ENCODE measurements at places on chromosomes 16 and 17.

- DNase-seq = no peak
Observed at GRCh38 chr17:860805-861204, 78.7 kb downstream of the MRM3 start.

DNA sequence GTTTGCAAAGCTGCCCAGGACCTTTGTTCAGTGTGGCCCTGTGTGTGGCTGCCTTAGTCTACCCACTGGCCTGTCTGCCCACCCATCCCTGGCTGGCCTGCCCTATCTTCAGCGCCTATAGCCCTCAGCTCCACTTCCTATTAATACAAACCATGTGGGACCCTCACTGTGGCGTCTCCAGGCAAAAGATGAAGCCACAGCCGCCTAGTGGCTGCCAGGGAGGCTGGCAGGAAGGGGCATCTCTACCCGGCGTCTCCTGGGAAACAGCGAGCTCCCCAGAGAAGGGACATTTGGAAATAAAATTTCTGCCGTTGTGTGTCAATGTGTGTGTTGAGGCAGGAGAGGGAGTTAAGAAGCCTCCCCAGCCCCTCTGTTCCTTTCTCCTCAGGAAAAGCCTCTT is 31.5 kb downstream of the NEUROD2 start:
- peak; percentile 21 for DNase-seq

DNA sequence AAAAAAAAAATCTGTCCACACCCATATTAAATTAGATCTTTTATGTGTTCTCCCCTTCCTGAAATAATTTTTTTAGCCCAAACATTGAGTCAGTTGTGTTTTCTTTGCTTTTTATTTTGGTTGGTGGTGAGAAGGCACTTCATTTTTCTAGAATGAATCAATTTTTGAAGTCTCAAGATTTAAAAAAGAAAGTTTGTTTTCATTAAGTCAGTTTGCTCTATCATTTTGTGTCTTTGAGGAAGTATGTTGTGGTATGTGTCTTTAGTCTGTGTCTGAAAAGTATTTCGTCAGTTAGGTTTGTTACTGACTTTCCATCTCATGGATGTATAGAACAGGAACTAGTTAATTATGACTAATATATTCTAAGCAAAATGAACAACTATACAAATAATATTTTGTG is 3.8 kb downstream of the IGF2BP1 start:
- no peak for DNase-seq

DNA sequence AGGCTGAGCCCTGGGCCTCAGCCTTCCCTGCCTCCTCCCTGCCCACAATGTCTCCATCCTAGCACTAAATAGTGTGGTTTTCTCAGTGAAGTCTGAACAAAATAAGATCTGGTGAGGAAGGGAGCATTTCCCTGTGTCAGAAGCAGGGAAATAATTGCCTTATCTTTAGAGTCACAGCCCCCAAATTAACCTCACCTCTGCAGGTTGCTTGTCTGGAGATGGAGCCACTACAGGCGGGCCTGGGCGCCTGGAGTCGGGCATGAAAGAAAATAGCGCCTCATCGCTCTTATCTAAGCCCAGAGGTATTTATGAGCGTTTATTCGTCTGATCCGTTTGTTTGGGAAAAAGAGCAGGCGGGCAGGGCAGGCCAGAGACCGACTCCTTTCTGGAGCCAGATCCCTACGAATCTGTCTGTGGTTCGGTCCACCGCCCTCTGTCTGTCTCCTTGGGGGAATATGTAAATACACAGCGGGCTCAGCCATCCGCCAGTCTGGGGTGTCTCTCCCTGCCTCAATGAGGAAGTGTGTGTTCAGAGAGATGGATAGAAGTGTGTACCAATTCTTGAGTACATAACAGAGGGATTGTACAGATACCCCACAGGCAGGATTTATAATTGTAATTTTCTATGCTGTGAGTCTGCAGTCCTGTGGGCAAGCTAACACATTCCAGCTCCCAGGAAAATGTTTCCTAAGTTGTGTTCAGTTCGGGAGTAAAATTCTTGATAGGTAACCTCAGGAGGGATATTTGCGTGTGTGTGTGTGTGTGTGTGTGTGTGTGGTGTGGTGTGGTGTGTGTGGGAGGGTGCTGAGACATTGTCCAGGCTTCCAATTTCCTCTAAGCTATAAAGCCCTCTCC is 4.3 kb downstream of the HOXB6 start:
- no peak for DNase-seq

DNA sequence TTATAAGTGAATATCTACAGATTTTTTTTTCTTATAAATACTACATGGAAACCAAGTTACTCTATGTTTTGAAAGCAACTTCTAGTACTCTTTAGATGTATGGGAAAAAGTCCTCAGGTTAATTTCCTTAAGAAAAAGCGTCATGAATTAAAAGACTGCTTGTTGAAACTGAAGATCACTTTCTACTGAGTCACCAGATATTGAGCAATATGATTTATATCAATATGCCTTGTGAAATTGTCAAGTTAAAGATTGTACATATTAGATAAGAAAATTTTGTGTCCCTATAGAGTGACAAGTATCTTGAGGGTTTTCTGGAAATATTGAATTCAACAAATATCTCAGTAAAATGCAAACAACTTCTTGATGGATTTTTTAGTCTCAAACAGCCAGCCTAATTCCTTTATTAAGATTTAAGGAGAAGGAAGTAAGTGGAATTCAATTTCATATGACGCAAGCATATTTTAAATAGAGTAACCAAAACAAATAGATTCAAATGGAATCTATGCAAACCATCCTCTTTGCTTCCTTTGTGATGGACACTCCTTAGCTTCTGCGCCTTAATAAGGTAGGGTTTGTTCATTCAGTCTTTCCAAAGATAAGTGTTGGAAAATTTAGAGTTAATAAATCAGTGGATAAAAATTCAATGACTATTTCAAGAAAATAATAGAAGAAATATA is 16.6 kb downstream of the KRT12 start:
- no peak for DNase-seq

GRCh38 chr17:6147042-6147441 is 76.9 kb downstream of the WSCD1 start:
- no peak for DNase-seq

- DNase-seq = no peak
Observed at GRCh38 chr16:48433850-48434530, 48.8 kb upstream of the SIAH1 start.

DNA sequence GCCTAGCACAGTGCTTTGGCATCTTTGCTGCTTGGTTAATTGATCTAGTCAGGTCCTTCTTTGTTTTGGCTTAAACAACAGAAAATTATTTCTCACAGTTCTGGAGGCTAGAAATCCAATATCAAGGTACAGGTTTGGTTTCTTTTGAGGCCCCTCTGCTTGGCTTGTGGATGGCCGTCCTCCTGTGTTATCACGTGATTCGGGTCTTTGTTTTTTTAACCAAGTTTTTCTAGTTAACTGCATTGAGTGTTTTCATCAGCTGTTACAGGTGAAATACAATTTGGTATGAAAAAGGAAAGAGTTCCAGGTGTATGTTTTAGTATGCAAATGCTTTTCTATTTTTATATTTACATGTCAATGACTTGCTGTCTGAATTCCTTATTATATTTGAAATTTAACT is 2.8 kb downstream of the NLK start:
- no peak for DNase-seq

GRCh38 chr16:66519482-66520373 is 30.2 kb downstream of the TK2 start:
- DNase-seq = no peak

GRCh38 chr16:14164916-14165662 is 94.0 kb downstream of the MRTFB start:
- no peak for DNase-seq

GRCh38 chr17:63764716-63765115 is 8.7 kb downstream of the CCDC47 start:
- no peak for DNase-seq

DNA sequence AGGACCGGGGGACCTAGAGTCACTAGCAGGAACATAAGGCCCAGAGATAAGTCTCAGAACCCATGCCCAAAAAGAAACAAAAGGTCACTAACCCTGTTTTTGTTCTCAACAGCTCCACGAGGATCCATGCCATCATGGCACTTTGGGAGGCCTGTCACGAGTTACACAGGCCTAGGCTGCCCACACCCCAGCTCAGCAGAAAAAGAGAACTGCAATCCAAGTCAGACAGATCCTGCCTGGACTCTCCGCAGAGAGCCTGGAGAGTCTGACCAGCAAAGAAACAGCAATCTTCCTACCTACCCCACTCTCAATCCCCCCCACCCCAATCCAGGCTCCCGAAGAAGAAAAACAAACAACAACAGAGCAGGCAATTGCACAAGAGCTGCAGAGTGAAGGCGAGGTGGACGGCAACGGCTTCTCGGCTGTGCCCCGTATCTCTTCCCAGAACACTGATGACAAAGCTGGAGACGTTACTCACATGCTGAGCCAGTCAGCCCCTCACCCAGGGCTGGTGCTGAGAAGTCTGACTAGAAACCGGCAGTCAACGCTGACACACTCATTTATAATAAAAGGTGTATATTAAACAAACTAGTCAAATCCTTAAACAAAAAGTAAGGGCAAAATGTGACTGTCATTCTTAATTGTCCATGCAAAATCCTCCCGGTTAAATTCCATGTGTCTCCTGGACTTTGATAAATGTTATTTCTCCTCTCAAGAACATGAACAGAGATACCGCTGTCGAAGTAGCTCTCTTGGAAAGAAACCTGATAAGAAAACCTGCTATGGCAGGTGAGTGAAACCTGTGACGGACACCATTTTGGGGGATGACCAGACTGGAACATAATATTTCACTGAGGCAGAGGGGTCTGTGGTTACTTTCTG is 89.3 kb downstream of the SMG6 start:
- DNase-seq = peak; percentile 72

GRCh38 chr16:88430524-88431446 is 22.3 kb upstream of the ZFPM1 start:
- DNase-seq = no peak

All from head of caudate nucleus (tissue), 42 donors.